ENCODE measurements at places on chromosomes 6 and 20.
A peak's percentile ranks its signal among the peaks of the same experiment; 100 is the strongest.

GRCh38 chr6:22699151-22699550, 129.8 kb downstream of the HDGFL1 start:
- DNase-seq: no peak

- DNase-seq: no peak
Observed at GRCh38 chr6:26197636-26197932, 110.4 kb downstream of the HFE start.

GRCh38 chr6:84553527-84553926, 210.9 kb downstream of the TBX18 start:
- DNase-seq: no peak

- no peak for DNase-seq
Observed at GRCh38 chr20:2299301-2299700, 3.5 kb downstream of the TGM3 start.

DNA sequence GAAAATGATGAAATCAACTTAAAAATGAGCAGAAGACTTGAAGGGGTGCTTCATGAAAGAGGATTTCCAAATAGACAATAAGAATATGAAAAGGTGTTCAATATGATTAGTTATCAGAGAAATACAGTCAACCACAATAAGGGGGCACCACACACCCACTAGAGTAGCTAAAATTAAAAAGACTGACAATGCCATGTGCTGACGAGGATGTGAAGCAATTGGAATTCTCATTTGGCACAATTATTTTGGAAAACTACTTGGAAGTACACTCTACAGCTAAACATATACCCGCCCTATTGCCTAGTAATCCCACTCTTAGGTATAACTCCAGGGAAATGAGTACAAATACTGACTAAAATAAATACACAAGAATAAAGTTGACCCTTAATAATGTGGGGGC, 45.0 kb downstream of the MOCS1 start:
- no peak for DNase-seq

- DNase-seq: no peak
Observed at GRCh38 chr6:159116343-159116742, 52.9 kb upstream of the FNDC1 start.

GRCh38 chr6:6460416-6460815, 128.1 kb upstream of the LY86 start:
- no peak for DNase-seq

- DNase-seq: no peak
Observed at GRCh38 chr20:38659597-38659880, 57.9 kb downstream of the ARHGAP40 start.

- DNase-seq: no peak
Observed at GRCh38 chr6:108559884-108560462, 744 bp upstream of the FOXO3 start.

DNA sequence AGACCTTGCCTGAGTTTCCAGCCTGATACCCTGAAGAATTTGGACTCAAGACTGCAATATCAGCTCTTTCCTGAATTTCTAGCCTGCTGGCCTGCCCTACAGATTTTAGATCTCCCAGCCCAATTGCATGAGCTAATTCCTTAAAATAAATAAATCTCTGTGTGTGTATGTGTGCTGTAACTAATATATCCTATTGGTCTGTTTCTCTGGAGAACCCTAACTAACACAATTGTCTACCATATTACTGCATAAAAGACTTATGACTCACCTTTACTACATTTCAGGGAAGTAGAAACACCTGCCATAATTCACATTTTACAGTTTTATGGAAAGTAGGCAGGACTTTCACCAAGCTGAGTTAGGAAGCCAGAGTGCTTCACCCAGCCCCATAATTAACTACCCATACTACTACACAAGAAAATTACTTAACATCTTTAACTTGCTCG, 90.7 kb upstream of the BEND6 start:
- no peak for DNase-seq

- no peak for DNase-seq
Observed at GRCh38 chr6:118171852-118172251, 264.8 kb downstream of the SLC35F1 start.

GRCh38 chr20:57104651-57105204, 161.7 kb downstream of the BMP7 start:
- no peak for DNase-seq

DNA sequence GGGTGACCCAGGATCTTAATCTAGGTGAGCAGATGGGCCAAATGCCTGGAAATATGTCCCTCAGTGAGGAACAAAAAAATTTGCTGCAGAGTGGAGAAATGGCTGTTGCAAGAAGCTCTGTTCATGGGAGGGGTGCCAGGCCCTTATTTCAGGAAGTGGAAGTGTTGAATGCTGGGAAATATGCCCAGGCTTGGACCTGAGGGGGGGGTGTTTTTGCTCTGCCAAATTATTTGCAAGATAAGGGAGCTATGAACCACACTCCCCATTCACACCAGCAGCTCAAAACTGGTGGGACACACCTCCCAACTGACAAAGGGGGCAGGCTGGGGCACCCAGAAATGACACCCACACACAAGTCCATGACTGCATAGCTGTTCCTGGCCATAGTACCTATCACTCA, 8.7 kb downstream of the CST4 start:
- no peak for DNase-seq

DNA sequence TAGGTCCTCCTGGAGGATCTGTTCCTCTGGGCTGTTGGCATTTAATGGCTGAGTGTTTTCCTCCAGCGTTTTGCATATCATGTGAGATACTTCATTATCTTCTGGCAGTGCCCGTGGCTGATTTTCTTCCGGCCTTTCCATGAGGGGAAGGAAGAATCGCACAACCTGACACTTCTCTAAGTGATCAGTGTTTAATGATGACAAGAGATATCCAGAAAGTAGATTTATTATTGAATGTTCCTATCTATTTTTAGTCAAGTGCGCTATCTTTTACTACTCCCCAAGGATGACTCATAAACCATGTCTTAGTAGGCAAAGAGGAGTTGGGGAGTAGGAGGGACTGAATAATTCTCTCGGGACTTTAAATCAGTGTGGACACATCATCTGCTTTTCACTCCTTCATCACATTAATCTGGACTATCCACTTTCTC, 149.7 kb downstream of the PLCB4 start:
- DNase-seq: no peak

DNA sequence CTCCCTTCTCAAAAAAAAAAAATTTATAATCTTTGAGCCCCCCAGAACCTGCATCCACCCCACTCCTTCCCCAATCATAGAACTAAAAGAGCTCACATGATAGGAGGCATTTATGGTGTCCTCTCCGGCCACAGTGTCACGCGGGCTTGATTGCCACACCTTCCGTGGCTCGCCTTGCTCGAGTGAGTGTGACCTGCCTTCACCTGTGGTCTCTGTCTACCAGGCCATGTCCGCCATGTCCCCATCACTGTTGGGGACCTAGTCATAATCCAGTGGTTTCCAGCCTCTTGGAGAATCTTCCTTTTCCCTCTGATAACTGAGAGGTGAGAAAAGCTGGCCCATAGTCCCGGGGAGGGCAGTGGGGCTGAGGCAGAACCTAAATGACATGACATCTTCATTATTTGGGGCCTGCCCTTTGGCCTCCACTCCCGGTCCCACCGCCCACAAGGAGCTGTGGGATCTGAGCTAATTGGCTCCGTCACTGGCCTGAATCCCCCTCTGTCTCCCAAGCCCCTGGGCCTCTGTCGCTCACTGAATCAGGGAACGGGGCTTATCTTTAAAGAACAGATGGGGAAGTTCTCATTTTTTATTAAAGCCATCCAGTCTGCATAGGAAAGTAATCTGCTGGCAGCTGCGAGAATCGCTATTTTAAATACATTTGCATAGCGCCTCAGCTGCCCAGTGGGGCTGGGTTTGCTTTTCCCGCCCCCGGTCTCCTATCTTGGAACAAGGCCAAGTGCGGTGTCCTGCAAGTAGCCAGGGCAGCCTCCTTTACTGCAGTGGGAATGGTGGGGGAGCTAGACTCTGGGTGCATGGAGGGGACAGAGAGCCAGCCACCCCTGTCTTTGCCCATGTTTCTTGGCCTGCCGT, 197.6 kb upstream of the PMEPA1 start:
- no peak for DNase-seq

DNA sequence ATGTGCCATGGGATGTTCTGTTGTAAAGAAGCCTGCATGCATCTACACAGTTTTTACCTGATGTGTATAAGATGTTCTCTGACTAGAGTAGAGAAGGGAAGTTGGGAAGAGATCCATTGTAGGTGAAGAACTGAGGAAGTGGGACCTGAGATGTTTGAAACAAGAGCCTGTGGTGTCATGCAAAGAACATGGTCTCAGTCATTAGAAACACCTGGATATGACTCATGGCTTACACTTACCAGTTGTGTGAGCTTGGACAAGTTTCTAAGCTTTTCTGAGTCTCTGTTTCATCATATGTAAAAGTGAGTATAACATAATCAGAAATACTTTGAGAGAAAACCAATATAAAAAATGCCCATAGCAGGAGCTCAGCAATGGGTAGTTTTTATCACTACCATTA, 51.9 kb upstream of the SEC63 start:
- DNase-seq: no peak

DNA sequence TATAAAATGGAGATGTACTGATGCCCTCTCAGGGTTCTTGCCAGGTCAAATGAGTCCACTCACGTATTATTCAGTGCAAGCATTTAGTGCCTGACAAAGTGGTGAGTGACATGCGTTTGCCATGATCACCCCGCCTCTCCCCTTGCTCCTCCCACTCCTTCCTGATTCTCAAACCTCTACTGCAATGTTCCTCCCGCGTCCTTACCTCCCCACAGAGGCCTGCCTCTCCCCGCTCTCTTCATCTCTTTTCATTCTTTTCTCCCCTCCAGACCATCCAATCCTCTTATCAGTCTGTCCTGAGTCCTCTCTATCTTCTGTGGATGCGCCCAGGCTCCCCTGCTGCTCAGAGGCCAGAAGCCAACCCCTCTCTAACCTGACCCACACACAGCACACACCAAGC, 40.7 kb downstream of the KCNK5 start:
- DNase-seq: peak; percentile 14

- no peak for DNase-seq
Observed at GRCh38 chr6:114157848-114158247, 185.0 kb downstream of the HS3ST5 start.

DNA sequence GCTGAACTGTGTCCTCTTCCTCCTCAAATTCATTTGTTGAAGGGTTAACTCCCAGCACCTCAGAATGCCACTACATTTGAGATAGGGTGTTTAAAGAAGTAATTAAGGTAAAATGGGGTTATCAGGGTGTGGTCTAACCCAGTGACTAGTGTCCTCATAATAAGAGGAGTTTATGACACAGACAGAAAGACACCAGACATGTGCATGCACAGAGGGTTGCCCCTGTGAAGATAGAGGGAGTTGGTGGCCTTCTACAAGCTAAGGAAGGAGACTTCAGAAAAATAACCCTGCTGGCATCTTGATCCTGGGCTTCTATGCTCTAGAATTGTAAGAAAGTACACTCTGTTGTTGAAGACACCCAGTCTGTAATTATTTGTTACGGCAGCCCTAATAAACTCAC, 24.9 kb upstream of the EDN1 start:
- no peak for DNase-seq

DNA sequence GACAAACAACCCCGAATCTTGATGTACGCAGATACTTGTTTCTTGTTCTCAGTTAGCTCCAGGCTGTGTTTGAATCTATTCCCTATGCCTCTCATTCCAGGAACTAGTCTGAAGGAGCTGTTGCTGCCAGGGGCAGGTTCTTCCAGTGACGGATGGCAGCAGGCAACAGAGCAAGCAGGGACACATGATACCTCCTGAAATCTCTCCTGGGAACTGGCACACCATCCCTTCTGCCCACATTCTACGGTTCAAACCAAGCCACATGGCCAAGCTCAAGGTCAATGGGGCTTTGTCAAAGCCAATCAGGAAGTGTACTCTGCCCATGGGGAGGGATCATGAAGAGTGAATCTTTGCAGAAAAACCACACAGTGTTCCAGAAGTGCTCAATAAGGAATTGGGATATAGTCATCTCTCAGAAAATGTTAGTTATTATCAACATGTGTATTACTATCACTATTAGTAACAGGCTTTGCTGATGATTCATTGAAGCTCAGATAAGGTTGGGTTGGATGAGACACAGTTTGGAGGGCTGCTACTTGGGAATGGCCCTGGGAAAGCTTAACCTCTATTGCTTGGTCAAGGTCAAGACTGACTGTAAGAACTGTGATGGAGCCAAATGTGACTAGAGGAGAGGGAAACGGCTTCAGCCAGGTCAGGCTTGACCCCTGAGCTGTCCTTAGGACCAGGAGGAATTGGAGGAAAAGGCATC, 454.9 kb downstream of the PTPRT start:
- no peak for DNase-seq

Data from activated CD4-positive, alpha-beta T cell treated with anti-CD3 and anti-CD28 coated beads, Interleukin-10, Interleukin-2, amounts not matched to agents 100 ng/mL and 50 ng/mL, durations not matched to agents 16 hours and 8 hours (primary cell).